Stimulated activated CD4-positive, alpha-beta T cell treated with anti-CD3 and anti-CD28 coated beads, Interleukin-1b, Interleukin-23, amount 100 ng/mL, for 1 hour (primary cell): ENCODE measurements at places on chromosomes 16 and 17.

GRCh38 chr16:11586378-11586855 lies 302 bp downstream of the LITAF start:
- DNase-seq = no peak

DNA sequence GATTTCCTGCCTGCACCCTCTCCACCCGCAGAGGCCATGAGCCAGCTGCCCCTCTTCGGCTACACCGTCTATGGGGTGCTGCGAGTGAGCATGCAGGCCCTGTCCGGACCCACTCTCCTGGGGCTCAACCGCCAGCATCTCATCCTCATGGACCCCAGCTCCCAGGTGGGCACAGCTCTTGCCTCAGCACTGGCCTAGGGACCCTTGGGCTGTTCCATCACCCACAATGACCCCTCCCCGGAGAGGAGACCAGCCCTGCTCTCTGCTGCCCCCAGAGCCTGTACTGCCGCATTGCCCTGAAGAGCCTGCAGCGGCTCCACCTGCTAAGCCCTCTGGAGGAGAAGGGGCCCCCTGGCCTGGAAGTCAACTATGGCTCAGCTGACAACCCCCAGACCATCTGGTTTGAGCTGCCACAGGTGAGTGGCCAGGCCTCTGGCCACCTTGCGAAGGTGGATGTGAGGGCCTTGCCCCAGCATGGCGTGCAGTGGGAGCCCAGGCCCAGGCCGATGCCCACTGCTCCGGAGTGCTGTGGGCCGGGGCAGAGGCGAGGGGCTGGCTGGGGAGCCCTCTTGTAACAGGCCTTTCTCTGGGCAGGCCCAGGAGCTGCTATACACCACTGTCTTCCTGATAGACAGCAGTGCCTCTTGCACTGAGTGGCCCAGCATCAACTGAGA lies 7.3 kb upstream of the SMIM5 start:
- DNase-seq = no peak

GRCh38 chr16:14071576-14072271 lies 605 bp downstream of the MRTFB start:
- no peak for DNase-seq

DNA sequence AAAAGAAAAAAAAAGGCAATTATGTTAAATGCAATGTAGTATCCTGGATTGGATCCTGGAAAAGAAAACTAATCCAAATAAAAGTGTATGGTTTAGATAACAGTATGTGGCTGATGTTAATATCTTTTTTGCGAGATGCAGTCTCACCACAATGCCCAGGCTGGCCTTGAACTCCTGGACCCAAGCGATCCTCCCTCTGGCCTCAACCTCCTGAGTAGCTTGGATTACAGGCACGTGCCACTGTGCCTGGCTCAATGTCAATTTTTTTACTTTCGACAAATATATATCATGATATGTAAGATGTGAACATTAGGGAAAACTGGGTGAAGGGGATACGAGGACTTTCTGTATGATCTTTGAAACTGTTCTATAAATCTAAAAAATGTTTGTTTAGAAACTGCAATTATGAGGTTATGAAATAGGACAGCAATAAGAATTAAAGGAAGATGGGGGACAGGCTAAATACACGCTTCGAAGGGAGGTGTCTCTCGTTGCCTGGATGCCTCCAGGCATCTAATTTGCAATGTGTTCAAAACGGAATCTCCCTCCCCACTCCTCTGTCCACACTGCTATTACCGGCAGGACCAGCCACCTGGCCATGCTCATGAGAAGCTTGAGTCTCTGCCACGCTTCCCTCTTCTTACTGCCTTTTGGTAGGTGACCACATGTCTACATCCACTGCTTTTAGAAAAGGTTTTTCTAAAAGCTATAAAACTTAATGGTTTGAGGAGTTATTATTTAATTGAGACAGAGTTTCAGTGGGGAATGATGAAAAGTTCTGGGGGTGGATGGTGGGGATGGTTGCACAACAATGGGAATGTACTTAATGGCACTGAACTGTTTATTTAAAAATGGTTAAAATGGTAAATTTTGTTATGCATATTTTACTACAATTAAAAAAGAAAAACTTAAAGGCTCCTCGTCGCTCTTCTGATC lies 15.2 kb downstream of the UBE2O start:
- DNase-seq = no peak

DNA sequence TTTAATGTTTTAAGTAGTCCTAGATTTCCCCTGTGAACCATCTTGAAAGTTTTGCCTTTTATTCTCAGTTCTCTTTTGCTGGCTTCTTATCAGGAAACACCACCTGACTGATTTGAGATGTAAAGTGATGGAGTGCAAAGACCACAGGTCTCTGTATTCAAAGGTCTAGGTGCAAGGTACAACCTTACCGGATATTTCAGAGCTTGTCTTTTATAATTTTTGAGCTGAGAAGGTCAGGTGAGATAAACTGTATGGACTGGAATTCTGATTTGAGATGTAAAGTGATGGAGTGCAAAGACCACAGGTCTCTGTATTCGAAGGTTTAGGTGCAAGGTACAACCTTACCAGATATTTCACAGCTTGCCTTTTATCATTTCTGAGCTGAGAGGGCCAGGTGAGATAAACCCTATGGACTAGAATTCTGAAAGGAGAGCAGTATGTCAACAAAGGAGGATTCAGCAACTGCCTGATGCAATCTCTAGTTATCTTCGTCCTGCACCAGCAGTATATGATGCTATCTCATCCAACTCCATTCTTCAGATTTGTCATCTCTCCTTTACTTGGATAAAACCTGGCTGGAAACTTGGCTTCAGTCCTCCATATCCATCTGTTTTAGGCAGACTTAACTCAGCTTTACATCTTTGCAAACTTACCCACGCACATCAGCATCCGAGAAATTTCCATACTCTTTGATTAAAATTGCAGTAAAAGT lies 64.3 kb downstream of the CENPV start:
- no peak for DNase-seq

GRCh38 chr16:2471016-2471652 lies at the start of gene NTN3:
Gene NTN3, plus strand, starts transcription at chr16:2471297. Its CDS starts 405 bp downstream, at chr16:2471702.
- no peak for DNase-seq

DNA sequence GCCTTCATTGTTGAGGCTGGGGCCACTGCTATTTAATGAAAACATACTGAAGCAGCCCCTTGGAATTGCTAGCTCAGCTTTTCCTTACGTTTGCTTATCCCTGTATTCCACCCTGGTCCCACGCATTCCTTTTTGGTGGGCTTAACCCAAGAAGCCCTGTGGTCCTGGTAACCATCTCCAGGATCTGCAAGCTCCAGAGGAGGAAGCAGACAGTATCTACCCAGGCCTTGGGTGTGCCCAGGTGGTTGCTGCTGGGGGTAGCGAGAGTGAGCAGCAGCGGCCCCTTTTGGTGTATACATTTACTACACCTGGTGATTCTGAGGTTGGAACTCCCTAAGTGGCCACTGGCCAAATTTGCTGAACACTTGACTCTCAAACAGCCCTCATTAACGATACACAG lies 97.7 kb downstream of the CBLN1 start:
- no peak for DNase-seq

DNA sequence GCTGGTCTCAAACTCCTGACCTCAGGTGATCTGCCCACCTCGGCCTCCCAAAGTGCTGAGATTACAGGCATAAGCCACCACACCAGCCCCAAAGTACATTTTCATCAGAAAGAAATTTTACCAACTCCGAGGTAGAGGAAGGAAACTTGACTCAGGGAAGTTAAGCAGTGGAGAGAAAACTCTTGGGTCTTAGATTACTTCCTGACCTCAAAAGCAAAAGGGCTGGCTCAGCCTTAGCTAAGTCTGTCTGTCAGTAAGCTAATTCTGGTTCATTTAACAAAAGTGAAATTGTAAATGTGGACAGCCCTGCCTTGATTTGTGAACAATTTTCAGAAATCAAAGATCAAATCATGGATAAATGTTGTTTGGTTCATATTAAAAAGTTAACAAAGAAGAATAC lies 30.6 kb downstream of the MAP2K6 start:
- no peak for DNase-seq

- DNase-seq = no peak
Measured at GRCh38 chr16:46629331-46630219, 8.4 kb upstream of the SHCBP1 start.

GRCh38 chr17:40363111-40363827 lies 1.3 kb downstream of the GJD3 start:
- no peak for DNase-seq

DNA sequence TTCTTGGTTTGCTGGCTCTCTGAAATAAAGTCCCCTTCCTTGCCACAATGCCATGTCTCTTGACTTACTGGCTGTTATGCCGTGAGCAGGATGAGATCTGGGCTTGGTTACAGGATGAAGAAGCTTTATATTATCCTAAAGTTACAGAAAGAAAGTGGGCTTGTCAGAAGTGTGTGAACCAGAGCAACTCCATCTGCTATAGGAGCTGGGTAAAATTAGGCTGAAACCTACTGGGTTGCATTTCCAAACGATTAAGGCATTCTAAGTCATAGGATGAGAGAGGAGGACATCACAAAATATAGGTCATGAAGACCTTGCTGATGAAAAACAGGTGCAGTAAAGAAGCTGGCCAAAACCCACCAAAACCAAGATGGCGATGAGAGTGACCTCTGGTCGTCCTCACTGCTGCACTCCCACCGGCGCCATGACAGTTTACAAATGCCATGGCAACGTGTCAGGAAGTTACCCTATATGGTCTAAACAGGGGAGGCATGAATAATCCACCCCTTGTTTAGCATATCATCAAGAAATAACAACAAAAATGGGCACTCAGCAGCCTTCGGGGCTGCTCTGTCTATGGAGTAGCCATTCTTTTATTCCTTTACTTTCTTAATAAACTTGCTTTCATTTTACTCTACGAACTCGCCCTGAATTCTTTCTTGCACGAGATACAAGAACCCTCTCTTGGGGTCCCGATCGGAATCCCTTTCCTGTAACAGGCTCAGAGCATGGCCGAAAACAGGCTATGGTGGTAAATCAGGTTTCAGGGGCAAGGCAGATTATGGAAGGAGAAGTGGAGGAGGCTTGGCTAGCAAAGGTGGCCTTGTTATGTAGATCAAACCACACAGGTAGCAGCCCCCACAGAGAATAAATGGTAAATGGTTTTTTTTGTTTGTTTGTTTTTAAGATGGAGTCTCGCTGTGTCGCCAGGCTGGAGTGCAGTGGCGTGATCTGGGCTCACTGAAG lies 81.3 kb upstream of the C16orf82 start:
- DNase-seq = no peak

DNA sequence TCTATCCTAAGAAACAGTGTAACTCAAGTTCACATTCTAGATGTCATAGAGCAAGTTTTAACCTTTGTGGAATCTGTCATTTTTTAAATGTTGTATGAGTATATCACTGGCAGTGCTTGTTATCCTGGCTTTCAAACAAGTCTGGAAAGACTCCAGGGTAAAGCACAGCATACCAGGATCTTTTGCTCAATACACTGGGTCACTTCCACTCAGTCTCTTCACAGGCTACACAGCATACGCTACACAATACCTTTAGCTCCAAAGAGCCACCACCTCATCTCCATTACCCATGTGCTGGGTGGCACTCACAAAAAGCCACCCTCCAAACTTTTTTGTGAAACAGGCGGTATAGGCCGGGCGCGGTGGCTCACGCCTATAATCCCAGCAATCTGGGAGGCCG lies 69.5 kb downstream of the PARN start:
- no peak for DNase-seq

DNA sequence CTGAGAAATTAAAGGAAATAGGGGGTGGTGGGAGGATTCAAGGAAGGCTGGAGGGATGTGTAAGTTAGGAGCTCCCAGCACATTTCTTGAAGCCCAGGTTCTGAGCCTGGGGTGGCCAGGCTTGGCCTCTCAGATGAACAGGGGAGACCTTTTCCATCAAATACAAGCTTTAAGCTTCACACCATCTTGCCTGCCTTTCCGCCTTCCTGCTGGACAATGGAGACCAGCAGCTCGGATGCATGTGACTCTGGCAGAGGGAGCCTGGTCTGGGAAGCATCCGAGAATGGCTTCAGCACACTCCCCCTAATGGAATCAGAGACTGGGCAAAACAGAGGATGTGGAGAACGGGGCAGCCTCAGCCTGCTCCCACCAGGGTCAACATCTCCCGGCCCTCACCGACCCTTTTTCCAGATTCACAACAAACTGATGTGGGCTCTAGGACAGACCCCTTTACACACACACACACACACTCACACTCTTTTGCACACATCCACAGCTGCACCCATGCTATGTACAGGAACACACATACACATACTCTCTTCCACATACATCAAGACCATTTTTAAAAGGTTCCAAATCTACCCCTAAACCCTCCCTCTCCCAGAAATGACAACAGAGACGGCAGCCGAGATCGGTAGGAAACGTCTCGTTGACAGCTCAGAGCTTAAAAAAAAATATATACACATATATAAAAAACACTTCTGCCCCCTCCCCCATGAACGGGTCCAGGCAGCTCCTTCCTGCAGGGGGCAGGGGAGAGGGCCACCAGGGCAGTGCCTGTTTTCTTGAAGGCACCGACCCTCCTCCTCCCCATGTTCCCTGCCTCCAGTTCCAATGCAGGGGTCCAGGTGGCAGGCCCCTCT lies 6.5 kb upstream of the ATXN7L3 start:
- no peak for DNase-seq

- no peak for DNase-seq
Measured at GRCh38 chr16:87230571-87230970, 86.6 kb downstream of the C16orf95 start.

- no peak for DNase-seq
Measured at GRCh38 chr17:46010597-46011186, 11.6 kb downstream of the STH start.

- DNase-seq = no peak
Measured at GRCh38 chr17:17959520-17960361, 12.5 kb downstream of the TOM1L2 start.

GRCh38 chr17:50350733-50351132 lies 4.8 kb downstream of the XYLT2 start:
- no peak for DNase-seq
